Dermis blood vessel endothelial cell (primary cell): ENCODE measurements at places on chromosomes 11 and 22.

DNA sequence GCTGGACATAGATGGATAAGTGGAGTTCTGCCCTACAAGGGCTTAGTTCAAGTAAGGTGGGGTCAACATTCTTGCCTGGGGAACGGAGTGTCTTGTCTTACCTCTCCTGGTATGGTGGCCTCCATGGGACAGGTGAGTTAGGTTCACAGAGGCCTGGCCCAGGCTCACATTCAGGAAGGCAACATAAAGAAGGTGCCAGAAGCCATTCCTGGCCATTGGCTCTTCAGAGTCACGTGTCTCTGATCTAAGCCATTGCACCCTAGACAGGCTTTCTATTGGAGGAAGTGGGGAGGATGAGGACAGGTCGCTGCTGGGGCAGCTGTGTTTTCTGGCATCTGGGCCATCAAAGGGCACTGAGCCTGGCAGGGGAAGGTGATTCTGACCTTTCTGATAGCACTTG lies 14.8 kb downstream of the LMO2 start:
- no peak for DNase-seq

DNA sequence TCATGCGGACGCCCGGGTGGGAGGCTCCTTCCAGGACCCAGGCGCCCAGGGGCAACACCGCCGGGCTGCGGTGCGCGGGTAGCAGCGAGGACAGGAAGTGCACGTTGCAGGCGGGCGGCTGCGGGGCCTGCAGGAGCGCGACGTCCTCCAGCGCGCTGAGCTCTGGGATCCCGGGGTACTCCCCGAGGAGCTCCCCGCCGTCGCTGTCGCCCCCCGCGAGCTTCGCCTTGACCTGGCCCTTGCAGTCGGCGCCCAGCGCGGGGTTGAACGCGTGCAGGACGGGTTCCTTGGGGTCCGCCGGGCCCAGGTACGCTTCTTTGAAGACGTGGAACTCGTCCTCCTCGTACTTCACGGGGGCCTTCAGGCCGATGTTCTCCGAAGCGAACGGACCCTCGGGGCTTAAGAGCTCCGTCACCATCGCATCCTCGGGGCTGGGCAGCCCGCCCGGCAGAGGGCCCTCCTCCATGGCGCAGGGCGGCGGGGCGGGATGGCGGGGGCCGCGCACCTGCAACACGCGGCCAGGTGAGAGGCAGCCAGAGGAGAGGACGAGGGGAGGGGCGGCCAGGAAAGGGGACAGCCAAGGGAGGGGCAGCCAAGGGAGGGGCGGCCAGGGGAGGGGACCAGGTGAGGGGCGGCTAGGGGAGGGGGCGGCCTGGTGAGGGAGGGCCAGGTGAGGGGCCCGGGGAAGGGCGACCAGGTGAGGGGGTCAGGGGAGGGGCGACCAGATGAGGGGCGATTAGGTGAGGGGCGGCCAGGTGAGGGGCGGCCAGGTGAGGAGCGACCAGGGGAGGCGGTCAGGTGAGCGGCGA lies 921 bp downstream of the TESMIN start:
- peak; percentile 14 for DNase-seq

- no peak for DNase-seq
These were observed 17.6 kb downstream of the PPIL2 start for GRCh38 chr22:21683401-21683811.

GRCh38 chr11:45538363-45538762 lies 127.1 kb downstream of the CHST1 start:
- no peak for DNase-seq

- DNase-seq = peak; percentile 99
These were observed 2.5 kb downstream of the MTA2 start for GRCh38 chr11:62599069-62599696.

DNA sequence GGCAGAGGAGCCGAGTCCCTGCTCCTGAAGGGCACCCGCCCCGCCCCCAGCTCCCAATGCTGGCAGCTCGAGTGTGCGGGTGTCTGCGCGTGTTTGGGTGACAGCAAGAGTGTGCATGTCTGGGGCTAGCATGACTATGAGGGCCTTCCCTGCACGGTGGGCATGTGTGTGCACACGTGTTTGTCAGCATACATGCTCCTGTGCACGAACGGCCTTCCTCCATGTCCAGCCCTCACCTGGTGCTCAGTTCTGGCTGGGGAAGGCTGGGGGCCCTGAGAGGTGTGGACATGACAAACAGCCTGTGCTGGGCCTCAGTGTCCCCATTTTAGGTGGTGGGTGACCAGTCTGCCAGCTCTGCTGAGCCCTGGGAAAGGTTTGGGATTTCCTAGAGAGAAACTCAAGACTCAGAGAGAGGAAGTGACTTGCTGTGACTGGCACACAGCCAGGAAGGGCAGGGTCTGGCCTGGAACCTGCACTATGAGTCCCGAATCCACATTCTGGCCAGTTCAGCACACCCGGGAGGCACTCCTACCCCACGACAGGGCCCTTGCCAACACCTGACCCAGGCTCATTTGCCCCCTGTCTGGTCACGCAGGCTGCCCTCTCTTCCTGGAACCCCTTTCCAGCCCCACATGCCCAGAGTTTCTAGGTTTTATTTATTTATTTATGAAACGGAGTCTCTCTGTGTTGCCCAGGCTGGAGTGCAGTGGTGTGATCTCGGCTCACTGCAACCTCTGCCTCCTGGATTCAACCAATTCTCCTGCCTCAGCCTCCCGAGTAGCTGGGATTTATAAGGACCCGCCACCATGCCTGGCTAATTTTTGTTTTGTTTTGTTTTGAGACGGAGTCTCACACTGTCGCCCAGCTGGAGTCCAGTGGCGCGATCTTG lies 3.3 kb upstream of the SHISA8 start:
- peak; percentile 75 for DNase-seq

DNA sequence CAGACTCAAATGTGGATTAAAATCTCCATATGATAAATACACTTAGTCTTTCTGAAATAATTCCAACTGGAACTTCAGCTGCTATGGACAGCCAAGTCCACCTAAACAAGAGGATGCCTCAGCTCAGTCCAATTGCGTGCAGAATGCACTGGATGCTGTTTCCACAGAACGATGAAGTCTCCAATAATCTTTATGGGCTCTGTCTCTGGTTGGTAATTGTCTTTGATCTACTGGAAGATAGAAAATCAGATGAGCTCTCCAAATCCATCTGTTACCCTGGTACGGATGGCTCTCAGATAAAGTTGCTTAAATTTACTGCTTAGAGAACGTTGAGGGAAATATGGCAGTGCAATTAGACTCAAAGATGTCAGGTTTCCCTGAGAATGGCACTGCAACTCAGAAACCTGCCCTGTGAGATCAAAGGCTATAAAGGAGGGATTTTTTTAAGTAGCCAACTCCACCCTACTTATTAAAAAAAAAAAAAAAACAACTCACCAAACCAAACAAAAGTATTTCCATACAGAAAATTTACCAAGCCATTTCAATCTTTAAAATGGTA lies 859 bp upstream of the BIRC3 start:
- no peak for DNase-seq

DNA sequence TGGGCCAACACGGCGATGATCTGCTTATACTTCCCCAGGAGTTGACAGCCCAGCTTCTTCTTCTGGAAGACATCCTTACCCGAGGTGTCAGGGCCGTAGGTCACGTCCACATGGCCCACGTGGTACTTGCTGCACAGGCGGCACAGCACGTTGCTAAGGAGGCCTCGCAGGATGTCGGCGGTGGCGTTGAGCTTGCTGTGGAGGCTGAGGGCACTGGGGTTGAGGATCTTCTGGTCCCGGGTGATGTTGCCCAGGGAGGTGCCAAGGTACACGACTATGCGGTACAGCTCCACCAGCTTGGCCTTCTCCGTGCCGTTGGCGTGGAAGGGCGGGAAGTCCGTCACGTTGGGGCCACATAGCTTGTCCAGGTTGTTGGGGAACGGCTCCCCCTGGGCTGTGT lies 2.9 kb downstream of the LIF start:
- no peak for DNase-seq

DNA sequence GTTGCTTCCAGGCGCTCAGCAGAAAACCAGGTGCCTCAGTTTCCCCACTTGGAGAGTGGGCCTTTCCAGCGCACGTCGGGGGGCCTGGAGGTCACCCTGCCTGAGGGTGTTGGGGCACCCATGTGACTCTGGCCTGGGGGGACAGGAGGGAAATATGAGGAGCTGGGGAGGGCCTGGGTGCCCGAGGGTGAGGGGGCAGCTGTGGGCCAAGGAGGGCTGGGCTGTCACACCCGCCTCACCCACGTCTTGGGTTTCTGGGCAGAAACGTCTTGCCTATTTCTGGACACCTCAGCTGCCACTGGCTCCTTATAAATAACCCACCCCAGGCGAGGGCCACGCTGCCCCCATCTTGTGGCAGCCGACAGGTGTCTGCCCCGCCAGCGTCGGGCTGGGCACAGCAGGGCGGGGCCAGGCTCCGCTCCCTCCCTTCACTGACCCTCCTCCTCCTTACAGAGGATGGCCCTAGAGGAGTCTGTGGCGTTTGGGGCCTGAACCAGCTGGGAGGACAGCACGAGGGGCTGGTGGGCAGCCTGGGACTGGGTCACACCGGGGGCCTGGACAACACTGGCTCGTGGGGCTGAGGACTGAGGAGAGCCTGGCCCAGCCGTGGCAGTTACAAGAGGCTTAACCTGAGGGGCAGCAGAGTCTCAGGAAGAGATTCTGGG lies 1.5 kb downstream of the TNNT3 start:
- DNase-seq = no peak

- DNase-seq = no peak
These were observed 429.6 kb downstream of the INSC start for GRCh38 chr11:15544353-15544752.

DNA sequence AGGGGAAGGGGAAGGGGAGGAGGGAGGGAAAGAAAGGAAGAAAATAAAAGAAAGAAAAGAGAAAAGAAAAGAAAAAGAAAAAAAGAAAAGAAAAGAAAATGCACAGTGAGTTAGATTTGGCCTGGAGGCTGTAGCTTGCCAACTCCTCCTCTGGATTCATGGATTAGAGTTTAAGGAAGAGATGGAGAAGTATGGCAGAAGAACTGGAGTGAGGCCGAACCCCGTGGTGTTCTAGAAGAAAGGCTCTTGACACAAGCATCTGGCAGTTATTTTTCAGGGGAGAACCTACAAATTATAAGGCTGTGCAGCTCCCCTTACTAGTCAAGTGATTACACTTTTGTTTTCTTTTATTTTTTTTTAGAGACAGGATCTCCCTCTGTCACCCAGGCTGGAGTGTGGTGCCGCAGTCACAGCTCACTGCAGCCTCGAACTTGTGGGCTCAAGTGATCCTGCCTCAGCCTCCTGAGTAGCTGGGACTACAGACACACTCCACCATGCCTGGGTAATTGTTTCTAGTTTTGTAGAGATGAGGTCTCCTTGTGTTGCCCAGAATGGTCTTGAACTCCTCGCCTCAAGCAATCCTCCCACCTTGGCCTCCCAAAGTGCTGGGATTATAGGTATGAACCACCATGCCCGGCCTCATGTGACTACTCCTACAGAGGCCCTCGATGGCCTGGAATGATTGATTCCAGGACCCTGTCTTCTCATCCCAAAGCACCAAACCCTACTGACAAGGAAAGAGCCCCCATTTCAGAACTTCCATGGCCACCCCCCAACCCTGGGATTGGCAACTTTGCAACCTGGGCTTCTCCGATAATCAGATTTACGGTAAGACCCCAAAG lies 19.5 kb downstream of the ZNF74 start:
- DNase-seq = no peak

DNA sequence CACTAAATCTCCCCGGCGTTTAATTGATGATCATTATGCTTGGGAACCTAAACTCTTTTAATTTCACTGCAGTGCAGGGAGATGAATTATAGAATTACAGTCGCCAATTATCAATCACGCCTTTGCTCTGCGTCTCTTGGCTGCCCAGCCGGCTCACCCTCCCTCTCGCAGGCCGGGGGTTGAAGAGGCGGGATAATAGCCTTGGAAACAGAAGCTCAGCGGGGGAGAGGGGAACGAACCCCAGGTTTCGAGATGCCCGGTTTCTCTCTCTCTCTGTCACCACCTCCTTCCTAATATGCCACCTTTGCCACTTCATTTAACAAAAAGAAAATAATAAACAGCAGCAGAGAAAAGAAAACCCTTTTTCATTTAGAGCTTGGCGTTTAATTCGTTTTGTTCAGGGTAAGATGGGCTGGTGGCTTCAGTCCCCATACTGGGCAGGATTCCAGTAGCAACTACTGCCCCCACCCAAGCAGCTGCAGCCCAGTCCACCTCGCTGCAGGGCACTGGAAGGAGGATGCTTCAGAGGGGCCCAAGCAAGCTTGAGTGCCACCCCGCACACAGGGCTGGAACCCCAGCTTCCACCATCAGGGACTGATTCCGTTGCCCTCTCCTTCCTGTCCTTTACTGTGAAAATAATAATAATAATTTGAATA lies 271.7 kb downstream of the BUD13 start:
- no peak for DNase-seq

- no peak for DNase-seq
These were observed 8.6 kb downstream of the OR51T1 start for GRCh38 chr11:4890279-4890678.

DNA sequence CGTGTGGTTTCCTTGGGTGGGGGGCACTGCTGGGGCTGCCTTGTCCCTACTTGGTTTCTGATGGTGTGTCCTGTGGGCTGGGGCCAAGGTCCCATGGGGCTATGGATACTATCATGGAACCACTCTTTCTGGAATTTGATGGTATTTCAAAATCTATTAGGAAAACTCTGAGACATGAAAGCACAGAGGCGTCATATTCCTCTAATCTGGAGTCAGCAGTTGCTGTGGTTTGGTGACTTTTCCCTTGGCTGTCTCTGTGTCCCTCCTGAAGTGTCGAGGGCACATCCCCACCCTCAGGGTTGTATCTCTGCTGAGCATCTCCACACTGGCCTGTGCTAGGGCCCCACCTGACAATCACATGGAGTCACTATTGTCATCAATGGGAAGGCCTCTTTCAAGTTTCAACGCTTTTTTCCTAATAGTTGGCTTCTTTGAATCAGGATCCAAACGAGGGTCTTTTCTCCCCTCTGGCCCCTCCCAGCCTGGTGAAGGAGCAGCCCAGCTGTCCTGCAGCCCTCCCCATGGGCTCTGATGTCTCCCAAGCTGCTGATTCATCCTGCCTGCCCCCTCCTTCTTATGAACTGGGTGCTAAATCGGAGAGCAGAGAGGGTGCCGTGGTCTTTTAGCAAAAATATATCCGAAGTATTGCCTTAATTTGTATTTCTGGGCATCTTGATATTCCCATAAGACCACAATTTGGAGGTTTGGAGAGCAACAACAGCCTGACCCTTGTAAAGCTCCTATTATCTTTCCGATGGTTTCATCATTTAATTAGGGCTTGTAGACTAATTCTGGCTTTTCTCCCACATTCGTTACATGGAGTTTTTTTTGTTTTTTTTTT lies 38.5 kb downstream of the MED15 start:
- DNase-seq = no peak

DNA sequence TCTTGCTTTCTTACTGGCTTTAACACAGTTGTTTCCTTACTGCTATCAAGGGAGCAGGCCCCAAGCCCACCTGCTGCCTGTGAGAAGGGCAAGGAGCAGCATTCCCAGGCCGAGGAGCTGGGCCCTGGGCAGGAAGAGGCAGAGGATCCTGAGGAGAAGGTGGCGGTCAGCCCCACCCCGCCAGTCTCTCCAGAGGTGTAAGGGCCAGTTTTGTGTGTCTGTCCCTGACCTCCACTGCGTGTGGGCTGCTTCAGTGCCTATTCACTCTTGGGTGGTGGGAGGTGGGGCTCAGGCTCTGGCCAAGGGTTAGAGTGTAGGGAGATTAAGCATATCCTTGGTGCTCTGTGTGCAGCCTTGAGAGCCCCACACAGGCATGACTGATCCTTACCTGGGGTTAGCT lies 55.1 kb downstream of the CEP164 start:
- no peak for DNase-seq
